NCI-H2171 (cell line): ENCODE measurements at places on chromosomes 4 and X.
A peak's percentile ranks its signal among the peaks of the same experiment; 100 is the strongest.

DNA sequence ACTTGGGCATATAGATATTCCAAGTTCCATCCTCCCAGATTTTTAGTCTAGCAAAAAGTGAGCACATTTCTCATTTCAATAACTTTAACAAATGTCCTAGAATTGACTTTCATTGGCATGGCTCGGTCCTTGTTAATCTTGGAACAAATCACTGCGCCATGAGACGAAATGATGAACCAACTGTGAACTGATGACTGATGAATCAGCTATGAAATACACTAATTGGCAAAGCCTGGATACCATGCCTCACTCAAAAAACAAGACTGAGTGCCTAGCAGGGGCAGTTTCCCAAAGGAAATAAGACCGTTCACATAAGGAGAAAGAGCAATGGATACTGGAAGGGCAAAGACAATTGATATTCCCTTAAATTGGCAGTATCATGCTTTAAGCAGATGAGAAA lies 248.6 kb upstream of the VEGFC start:
- DNase-seq, result no peak

DNA sequence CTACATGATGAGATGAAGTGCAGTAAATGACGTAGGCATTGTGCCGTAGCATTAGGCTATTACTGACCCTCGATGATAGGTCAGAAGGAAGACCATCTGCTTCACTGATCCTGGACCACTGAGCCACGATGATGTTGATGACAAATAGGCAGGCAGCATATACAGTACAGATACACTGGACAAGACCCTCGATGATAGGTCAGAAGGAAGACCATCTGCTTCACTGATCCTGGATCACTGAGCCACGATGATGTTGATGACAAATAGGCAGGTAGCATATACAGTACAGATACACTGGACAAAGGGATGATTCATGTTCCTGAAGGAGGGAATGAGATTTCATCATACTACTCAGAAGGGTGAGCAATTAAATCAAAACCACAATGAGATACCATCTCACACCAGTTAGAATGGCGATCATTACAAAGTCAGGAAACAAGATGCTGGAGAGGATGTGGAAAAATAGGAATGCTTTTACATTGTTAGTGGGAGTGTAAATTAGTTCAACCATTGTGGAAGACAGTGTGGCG lies 50.9 kb downstream of the BEND4 start:
- no peak for DNase-seq

DNA sequence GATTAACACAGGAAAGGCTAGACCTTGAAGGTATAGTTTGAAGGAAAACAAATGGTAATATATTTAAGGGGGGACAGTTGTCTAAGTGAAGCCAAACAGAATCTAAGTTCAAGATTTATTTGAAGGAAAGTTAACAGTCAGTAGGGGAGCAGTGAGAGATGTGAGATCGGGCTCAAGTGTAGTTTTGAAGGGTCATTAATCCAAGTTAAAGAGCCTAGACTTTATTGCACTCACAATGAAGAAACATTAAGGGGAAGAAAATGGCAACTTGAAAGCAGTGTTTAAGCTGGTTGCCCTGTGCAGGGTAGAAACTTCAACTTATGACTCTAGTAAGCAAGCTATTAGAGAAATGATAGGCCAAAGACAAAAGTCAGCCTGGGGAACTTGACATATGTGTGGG lies 1952.2 kb downstream of the PCDH7 start:
- DNase-seq, result no peak

- no peak for DNase-seq
These were observed 92.1 kb downstream of the SCD5 start for GRCh38 chr4:82706349-82707000.

DNA sequence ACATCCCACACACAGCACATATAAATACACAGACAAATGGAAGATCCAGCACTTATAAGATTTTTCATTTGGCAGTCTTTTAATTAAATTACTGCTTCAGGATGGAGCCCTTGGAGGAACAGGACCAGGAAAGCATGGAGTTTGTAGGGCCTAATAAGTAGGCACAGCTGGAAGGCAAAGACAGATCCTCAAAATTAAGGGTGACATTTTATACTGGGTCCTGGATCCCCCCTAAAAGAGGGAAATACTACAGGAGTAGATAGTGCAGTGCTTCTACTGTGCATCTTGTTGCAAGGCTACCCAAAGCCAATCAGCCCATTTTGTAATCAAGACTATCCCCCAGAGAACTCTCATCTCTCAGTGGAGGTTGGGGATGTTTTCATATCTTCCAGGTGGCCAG lies 1860.7 kb upstream of the PCDH10 start:
- no peak for DNase-seq

DNA sequence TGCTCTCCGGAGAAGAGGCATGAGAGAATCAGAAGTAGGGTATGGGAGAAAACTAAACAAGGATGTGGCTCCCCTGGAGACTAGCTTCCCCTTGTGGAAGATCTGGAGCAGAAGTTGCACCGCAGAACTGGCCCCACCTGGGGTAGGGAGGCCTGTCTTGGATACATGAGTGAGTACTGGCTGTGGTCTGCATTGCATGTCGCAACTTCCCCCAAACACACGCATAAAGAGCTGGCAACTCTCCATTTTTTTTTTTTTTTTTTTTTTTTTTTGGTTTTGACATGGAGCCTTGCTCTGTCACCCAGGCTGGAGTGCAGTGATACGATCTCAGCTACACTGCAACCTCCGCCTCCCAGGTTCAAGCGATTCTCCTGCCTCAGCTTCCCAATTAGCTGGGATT lies 119.9 kb downstream of the EGF start:
- DNase-seq, result no peak

- DNase-seq, result no peak
These were observed 51.6 kb downstream of the MAML3 start for GRCh38 chr4:140102421-140102820.

GRCh38 chr4:99983289-99983943 lies 33.3 kb upstream of the H2AZ1 start:
- DNase-seq, result no peak

DNA sequence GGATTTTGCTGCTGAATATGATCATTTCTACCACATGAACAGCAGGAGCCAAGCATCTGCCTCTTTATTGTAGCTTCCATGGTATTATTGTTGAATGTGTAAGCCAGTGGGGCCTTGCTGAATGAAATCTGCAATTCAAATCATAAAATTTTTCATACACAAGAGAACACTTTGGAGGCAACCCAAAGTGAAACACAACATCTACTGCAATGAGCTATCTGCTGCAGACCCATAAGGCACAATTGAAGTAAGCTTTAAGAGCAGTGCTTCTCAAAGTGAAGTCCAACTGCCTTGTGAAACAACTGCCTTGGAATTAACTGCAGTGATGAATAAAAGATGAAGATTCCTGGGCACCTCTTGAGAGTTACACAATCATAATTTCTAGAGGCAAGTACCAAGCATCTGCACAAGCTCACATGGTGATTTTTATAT lies 626.3 kb upstream of the INTU start:
- no peak for DNase-seq

DNA sequence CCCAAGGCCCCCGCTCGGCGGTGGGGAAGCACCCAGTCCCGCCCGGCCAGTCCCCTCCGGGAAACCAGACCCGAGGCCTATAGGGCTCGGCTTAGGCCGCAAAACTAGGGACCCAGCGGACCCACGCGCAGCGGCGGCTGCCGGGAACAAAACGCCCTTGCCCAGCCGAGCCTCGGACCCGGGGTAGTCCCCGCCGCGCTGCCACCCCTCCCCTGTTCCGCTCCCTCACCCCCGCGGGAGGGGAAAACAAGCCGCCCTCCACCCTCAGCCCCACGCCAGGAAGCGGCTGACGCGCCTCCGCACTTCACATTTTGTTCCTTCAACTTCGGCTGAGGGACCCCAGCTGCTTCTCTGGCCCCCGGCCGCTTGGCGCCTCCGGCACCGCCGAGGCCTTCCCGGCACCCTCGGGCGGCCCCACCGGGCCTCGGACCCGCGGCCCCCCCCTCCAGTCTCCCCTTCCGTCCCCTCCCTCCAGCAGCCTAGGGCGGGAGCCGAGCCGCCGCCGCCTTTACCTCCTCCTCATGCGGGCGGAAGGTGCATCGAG lies 694 bp downstream of the PDS5A start:
- peak; percentile 0 for DNase-seq
